ENCODE measurements at places on chromosomes 7 and 10. TPM values are rescaled to one million over a fixed set of nuclear protein-coding genes. Genes with fewer than 3 reads are reported as not detected.

DNA sequence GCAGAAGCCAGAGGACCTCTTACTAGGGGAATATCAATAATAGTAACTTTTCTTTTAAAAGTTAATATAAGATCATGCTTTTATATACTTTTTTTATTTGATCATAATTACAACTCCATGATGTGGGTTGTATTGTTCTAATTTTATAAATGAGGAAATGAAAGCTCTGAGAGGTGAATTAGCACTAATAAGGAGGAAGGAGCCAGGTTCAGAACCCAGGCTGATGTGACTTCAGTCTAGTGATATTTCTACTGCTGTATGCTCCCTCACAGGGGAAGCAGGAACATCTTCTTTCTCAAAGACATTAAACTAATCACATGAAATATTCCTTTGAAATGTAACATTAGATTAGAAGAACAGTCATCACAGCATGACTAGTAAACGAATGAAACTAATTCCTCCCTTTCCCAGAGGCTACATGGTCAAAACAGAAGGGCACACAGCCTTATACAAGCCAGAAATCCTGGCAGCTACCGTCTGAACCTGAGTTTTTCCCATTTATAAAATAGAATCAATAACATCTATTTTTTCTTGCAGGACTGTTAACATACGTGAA, 81.4 kb upstream of the GJD4 start:
- no peak for DNase-seq

DNA sequence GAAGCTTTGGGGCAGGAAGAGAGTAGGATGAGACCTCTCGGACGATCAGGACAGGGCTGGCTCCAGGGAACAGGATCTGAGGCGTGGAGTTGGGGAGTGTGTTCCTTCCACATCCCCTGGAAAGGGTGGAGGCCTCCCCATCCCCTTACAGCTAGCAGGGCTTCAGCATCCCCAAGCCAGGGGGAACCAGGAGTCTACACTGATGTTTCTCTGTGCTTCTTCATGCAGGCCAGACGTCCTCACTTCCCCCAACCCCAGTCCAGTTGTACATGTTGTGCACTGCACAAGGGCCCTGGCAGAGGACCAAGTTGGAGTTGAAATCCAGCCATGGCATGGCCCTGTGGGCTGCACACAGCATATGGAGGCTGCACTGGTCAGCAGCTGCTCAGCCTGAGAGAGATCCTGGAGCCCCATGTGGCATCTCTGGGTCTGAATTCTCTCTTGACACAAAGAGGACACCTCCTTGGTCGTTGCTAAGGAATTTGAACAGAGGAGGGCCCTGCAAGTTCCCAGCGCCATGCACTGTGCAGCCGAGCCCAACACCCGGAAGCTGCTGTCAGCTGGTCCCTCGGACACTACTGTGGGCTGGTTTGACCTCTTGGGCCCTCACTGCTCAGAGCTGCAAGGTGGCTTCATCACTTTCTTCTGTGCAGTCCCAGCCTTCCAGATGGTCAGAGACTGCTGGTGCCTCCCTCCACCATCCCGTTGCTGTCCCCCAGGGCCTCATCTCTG, 181.1 kb downstream of the DNAJB6 start:
- DNase-seq: no peak

DNA sequence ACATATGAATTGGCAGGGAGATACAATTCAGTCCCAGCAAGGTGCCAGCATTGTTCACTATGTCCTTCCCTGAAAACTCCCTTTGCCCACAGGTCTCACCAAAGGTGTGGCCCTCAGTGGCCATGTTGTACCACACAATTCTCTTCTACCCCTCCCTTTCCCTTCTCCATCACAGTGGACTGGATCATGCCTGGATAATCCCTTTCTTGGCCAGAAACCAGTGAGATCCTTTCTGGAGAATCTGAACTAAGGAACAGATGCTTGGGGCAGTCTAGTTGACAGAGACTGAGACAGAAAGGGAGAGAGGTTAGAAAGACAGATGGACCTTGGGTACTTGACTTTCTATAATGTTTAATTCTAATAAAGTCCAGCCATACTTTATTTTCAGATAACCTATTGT, 9.5 kb downstream of the NMT2 start:
- DNase-seq: no peak

- DNase-seq: no peak
Observed at GRCh38 chr10:120336306-120336910, 120.6 kb upstream of the PLPP4 start.

Gene CUZD1
- total RNA-seq: 2.1 TPM

- no peak for DNase-seq
Observed at GRCh38 chr7:92934096-92934495, 97.7 kb upstream of the CDK6 start.

Gene SFTPA1
- total RNA-seq: not detected

DNA sequence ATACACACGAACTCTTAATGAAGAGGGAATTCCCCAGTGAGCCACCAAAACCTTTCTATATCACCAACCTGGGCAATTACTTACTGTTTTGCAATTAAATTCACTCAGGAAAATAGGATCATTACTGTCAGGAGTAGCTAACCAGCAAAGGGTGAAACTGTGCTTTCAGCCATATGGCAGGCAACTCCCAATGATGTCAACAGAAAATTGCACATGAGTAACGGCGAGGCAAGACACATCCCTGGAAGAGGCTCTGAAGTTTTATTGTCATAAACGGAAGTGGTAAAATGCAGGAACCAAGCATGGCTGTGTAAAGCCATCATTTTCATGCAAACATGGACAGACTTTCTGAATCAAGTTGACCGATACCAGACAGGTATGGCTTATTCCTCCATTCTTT, 548.9 kb upstream of the AUTS2 start:
- DNase-seq: no peak

DNA sequence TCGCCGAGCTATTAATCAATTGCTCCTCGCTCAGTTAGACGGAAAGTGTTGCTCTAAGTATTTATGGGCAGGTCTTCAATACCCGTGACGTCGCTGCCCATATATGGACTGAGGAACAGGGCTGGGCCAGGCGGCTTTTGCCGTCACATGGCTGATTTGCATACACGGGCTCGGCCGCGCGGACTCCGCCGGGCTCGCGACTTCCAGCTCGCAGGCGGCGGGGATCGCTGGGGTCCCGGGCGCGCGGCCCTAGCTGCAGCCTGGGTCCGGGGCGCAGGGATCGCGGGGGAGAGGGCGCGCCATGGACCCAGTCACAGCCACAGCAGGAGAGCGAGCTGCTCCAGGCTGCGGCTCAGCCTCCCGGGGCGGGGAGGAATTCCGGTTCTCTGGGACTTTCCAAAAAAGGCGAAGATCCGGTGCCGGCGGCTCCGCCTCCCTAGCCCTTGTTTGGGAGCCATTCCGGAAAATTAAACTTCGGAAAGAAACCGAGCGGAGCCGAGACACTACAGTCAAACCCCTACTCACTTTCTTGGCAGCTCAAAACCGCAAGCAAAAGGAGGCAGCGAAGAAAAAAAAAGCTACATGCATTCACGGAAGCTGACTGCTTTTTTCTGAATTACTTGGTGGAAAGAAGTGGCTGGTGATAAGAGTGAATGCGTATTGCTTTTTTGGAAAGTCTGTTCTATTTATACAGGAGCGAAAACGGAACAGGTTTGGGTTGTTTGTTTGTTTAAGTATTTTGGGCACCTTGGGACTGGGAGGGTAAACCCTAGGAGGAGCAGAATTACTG, at the start of gene EGR2:
Gene EGR2, minus strand, starts transcription at position 36 of the 790 bp plus-strand sequence. CDS start 337 bp downstream, outside the sequence.
- peak; percentile 97 for DNase-seq

DNA sequence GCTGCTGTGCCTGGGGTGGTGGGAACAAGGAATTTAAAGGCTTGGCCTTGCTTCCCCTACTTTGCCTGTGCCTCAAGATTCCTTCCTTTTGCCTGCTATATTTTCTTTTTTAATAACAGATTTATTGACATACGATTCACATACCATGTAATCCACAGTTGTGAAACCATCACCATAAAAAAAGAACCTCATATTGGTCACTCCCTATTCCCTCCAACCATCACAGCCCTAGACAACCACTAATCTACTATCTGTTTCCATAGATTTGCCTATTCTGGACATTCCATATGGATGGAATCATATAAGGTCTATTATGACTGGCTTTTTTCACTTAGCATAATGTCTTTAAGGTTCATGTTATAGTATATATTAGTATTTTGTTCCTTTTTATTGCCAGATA, 59.3 kb upstream of the TRIM8 start:
- DNase-seq: no peak

GRCh38 chr7:14988941-14989340, 86.4 kb upstream of the DGKB start:
- no peak for DNase-seq

- DNase-seq: no peak
Observed at GRCh38 chr7:143934526-143935325, at the start of gene OR2F2. Gene OR2F2 (plus strand): TSS chr7:143935233. CDS start chr7:143935233, 0 bp downstream.
